Airway epithelial cell (primary cell): ENCODE measurements at places on chromosomes 3 and 15. TPM values are rescaled to one million over a fixed set of nuclear protein-coding genes. Genes with fewer than 3 reads are reported as not detected.

CFAP100 gene
- total RNA-seq = not detected in 2 replicates

MLF1 gene
- 8.5 and 9.7 TPM in 2 replicates for total RNA-seq

ZNF619 gene
- 2.3 and 3.7 TPM in 2 replicates for total RNA-seq

SPINT1 gene
- total RNA-seq = 330 and 346 TPM in 2 replicates

BUB1B gene
- total RNA-seq = 20.2 and 20.3 TPM in 2 replicates

ECE2 gene
- total RNA-seq = not detected in 2 replicates

CSPG5 gene
- total RNA-seq = not detected in 2 replicates

ZMYND10 gene
- total RNA-seq = 1.1 and 1.4 TPM in 2 replicates

GOLGA8M gene
- total RNA-seq = not detected in 2 replicates

SLC12A1 gene
- not detected in 2 replicates for total RNA-seq

MYZAP gene
- total RNA-seq = 3.5 and 5.1 TPM in 2 replicates
